ENCODE measurements at places on chromosomes 1 and 21.

DNA sequence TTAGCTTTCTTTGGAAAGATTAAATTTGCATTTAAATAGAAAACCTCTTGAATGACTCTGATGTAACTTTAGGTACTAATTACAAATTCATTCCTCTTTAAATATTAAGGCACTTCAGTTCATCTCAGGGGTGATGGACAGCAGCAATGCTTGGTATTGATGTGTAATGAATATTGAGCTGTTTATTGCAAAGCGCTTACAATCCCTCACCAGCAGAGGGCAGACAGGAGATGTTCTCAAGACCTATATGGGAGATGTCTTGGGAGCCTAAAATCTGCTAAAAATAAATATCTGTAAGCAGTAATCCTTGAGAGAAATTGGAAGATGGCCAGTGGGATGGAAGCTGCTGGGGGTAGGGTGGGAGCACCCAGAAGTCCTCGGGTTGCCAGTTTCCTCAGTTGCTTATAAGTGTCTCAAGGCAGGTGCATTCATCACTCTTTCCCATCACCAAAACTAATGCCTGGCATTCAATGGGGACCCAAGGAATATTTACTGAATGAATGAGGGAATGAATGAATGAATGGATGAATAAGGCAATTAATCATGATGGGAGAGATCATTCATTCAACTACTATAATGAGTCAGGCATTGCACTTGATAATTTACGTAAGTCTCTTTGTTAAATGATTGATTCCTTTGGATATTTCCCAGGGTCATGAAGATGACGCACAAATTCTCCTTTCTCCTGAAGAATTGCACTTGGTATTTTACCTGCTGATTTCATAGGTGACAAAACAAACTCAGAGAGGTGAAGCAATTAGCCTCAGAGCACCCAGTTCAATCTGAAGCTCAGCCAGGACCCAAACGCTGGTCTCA, 2.3 kb downstream of the KLHDC8A start:
- peak; percentile 31 for DNase-seq

- no peak for DNase-seq
These were observed 80.6 kb upstream of the LAMC2 start for GRCh38 chr1:183105449-183105848.

- no peak for DNase-seq
These were observed 76.5 kb upstream of the MAP10 start for GRCh38 chr1:232728507-232729263.

DNA sequence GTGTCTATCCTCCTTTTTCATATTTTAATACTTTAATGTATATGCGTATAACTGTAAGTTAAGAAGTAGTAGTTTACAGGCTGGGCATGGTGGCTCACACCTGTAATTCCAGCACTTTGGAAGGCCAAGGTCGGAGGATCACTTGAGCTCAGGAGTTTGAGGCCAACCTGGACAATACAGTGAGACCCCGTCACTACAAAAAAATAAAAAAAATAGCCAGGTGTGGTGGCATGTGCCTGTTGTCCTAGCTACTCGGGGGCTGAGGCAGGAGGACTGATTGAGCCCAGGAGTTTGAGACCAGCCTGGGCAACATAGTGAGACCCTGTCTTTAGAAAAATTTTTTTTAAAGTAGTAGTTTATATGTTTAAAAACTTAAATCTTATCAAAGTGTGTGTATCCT, 22.3 kb downstream of the ATPAF1 start:
- DNase-seq, result no peak

- no peak for DNase-seq
These were observed 122.1 kb downstream of the UCK2 start for GRCh38 chr1:165949335-165950130.

GRCh38 chr21:39721885-39722284, 23.1 kb upstream of the IGSF5 start:
- no peak for DNase-seq

- no peak for DNase-seq
These were observed 38.3 kb downstream of the LRRN2 start for GRCh38 chr1:204647114-204647804.

GRCh38 chr1:166839600-166840308, 479 bp downstream of the POGK start:
- DNase-seq, result no peak

DNA sequence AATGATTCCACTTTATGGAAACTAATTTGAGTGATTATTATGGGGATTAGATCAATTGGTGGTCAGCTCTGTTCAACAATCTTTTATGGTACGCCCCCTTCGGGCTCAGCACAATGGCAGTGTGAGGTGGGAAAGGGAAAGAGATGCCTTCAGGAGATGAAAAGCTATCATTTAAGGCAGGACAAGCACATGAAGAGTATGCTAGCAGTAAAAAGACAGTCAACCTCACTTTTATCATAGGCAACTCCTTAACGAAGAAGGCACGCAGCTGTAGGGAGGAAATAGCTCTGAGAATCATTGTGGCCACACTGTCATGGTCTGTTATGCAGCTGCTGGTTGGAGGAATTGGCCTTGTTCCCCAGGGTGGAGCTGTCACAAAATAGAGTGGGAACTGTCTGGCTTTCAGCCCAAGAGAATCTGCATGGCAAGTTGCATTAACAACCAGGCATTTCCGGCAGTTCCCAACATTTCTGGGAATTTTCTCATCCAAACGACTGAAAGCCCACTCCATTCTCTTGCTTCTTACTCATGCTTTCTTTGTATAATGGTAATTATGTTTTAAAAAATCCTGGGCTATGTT, 54.4 kb upstream of the BCL10 start:
- DNase-seq, result no peak

DNA sequence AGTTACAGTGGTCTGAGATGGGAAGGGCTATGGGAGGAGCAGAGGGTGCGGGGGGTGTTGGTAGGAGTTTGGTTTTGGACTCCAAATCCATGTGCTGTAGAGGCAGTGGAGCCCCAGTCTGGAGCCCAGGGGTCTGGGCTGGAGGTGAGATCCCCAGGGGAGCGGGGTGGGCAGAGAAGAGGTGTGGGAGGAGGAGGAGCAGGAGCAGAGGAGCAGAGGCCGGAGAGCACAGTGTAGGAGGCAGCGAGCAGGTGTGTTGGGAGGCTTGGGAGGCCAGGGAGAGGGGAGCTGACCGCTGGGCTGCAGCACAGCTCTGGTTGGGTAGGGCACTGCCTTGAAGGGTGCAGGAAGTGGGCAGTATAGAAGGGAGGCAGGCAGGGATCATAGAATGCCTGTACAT, 28.9 kb downstream of the LHX4 start:
- no peak for DNase-seq

GRCh38 chr1:171606402-171606941, 15.6 kb upstream of the MYOCOS start:
- no peak for DNase-seq

DNA sequence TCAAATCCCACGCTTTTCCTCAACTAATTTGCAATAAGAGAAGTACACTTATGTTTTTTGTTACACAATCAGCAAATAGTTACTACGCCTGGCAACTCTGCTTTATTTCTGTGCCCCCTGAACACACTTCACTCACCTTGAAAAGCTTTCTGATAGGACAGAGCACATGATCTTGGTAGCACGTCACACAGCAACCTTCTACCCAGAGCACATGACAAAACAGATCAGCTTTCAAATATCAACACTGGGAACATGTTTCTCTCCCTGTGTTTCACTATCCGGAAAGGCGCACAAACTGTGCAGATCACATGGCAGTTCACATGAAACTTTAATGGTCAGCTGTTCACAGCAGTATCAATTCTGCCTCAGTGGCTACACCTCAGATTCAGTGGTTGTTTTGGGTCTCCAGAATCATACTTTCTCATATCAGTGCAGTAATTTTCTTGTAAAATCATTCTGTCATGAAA, 2.2 kb downstream of the SLC19A2 start:
- no peak for DNase-seq

DNA sequence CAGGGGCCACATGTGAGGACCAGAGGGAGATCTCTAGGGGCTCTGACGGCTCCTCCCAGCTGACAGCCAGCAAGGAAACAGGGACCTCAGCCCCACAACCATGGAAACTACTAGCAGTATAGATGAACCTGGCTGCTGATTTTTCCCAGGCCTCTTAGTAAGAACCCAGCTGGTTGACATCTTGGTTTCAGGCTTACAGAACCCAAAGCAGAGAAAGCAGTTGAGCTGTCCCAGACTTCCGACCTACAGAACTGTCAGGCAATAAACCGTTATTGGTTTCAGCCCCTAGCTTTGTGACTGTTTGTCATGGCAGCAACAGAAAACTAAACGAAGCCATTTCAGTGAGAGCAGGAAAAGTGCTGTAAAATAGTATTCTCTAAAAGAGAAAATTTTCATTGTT, 36.4 kb downstream of the ETS2 start:
- no peak for DNase-seq

DNA sequence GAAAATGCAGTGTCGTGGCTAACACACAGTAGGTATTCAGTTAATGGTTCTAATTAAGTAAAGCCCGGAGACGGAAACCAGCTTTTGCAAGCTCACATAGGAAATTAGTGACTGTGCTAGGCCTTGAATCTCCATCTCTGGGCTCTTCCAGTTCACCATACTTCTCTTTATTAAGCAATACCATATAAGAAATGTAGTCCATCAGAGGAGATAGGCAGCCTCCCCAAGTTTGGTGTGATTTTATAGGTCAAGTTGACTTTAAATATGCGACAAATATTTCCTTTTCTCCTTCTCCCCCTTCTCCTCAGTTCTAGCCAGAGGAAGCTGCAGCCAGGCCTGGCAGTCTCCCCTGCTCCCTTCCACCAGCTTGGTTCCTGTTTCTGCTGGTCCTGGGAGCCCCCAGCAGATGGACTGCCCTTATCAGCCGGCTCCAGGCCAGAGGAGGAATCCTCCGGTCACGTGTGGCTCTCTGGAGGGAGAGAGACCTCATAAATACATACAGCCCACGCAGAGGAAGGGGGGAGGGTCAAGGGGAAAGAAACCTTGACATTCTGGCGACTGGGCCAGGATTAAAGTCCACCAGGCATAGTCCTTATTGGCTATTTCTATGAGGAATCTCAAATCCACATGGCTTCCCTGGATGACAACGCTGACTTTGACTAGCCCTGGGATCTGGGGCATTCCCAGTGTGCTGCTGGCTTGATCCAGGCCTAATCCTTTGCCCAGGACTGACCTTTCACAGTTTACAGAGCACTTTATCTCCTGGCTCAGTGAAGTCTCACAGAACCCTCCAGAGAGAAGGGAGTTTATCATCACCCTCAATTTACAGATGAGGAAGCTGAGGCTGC, 115.1 kb upstream of the JUN start:
- no peak for DNase-seq

GRCh38 chr21:44401386-44402160, 48.2 kb downstream of the TRPM2 start:
- no peak for DNase-seq

- no peak for DNase-seq
These were observed 20.0 kb downstream of the ARHGEF16 start for GRCh38 chr1:3474421-3474820.

GRCh38 chr1:119794876-119795240, 16.4 kb downstream of the REG4 start:
- DNase-seq, result no peak

GRCh38 chr1:151596166-151596953, 15.5 kb upstream of the SNX27 start:
- DNase-seq, result no peak

DNA sequence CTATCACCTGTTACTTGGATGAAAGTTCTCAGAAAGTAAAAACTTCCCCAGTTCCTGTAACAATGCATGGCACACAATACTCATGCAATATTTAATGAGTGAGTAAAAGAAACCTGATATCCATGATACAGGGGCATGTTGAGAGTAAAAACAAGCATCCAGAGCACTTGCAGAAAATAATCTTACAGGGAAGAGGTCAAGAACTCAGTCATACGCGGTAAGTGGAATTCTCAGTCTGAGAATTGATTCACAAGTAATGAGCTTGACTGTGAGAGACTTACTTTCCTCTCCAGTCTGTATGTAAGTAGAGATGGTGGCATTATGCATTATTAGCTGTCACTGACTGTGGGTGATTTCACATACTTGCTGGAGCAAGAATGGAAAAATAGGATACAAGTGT, 976.9 kb downstream of the BRINP3 start:
- DNase-seq, result no peak

GRCh38 chr1:193299038-193299437, 112.6 kb upstream of the B3GALT2 start:
- DNase-seq, result no peak

DNA sequence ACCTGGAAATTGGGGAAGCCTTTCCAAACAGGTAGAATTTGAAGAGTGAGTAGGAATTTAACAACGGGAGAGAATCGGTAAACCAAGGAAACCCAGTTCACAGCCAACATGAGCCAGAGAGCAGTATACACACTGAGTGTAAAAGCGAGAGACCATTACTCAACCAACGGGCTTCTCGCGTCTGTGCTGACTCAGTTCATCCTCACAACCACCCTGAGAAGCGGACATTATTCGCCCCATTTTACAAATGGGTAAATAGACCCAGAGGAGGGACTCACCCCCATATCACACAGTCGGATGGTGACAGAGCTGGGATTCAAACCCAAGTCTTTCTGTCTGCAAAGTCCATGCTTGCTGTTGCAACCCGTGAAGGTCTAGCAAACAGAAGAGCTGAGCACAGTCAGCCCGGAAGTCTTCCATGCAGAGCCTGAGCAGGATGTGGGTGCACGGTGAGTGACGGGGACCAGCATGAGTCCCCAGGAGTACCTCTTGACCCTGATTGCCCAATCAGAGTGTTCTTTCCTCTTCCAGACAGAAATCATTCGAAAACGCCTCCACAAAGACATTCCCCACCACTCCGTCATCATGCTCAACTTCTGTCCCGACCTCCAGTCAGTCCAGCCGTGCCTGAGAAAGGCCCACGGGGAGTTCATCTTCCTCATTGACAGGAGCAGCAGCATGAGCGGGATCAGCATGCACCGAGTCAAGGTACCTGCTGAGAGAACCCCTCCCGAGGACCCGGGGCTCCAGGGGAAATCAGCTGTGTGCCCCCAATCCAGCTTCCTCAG, 32.3 kb downstream of the VWA5B1 start:
- no peak for DNase-seq

GRCh38 chr1:54037476-54037875, 15.5 kb downstream of the TMEM59 start:
- no peak for DNase-seq

GRCh38 chr1:10106756-10107475, 74.2 kb downstream of the UBE4B start:
- DNase-seq, result no peak

GRCh38 chr1:9174243-9174642, 45.3 kb upstream of the GPR157 start:
- no peak for DNase-seq

GRCh38 chr1:100302739-100303138, 36.7 kb downstream of the RTCA start:
- DNase-seq, result no peak

DNA sequence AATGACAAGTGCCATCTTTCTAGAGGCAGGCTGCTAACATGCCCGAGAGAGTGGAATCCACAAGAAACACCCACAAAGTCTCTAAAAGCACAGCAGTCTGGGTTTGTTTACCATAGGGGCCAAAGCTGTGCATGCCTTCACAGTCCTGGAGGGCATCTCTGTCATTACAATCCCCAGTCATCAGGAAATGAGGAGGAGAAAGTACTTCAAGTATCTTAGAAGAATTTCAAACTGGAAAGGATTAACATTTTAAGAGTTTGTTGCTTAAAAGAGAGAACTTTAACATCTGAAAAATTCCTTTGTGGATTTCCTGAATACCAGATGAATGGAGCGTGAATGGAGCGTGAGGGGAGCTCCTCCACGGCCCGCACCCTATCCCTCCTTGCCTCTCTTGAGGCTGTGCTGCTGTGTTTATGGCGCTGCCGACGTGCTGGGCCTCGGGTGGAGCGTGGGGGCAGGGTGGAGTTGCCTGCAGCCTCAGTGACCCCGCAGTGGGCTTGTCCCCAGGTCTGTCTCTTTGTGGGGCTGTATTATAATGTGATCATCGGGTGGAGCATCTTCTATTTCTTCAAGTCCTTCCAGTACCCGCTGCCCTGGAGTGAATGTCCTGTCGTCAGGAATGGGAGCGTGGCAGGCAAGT, 23.3 kb downstream of the SLC6A17 start:
- no peak for DNase-seq
